Left renal pelvis (tissue), 4 donors: ENCODE measurements at places on chromosomes 4 and X. TPM values are rescaled to one million over a fixed set of nuclear protein-coding genes. Genes with fewer than 3 reads are reported as not detected.

ACTRT1 gene
- polyA plus RNA-seq, result not detected

DNA sequence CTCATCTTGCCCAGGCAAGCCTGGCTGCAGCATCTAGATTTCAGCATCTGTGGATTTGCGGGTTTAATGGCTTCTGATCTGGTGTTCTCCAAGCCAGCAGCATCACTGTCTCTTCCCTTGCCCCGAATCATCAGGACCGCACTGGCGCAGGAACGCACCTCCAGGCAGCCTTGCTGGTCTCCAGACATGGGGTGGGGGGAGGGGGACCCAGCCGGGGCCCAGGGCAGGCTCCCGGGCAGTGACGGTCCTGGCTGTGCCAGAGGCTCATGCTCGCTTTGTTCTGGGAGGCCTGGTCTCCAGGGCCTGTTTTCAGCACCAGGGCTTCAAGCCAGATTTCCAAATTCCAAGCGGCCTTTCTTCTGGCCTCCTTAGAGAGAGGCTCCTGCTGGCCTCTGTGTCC is 4.9 kb downstream of the CFAP99 start:
- DNase-seq, result no peak

- DNase-seq, result no peak
These were observed 81.8 kb upstream of the TRPC5 start for GRCh38 chrX:112164420-112164819.

DNA sequence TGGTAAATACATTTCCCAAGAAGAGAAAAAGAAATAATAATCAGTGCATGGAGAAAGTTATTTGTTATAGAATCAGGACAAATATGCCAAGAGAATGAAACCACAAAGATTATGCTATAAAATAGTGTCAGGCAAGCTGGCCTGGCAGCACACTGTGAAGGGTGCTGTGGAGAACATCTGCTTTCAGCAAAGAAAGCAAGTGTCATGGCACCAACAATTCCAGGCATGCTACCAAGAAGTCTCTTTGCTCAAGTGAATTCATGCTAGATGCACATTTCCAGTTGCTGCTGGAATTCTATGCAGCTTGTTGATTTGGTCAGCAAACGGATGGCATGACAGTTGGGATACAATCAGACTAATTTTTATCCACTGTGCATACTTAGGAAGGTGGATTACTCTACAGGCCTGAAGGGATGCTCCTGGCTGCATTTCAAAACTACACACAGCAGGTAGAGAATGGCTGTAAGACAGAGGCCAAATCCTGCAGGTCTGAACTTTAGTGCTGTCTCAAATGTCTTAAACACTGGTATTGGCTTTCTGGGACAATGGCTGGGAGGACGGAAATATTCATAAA is 154.6 kb upstream of the FAT1 start:
- DNase-seq, result no peak

USP17L24 gene
- polyA plus RNA-seq, result not detected

DNA sequence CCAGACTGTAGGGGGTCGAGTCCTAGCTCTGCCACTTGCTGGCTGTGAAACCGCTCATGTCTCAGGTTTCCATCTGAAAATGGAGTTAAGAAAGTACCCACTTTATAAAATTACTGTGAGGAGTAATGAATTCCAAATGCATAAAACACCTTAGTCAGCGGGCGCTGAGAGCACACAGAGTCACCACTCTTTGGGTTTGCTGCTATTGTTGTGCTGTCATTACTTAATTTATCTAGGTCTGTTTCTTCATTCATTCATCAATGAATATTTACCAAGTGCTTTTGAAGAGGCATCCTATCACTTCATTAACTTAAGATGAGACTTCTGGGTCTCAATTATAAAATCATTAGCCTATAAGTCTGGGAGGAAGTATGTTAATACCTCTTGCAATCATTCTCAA is 317.3 kb downstream of the FBXW7 start:
- no peak for DNase-seq

GRCh38 chr4:175125410-175126068 is 207.4 kb downstream of the ADAM29 start:
- no peak for DNase-seq

SGMS2 gene
- polyA plus RNA-seq, result 14.9 TPM

- DNase-seq, result no peak
These were observed 21.4 kb downstream of the PTPN13 start for GRCh38 chr4:86615501-86615900.

DNA sequence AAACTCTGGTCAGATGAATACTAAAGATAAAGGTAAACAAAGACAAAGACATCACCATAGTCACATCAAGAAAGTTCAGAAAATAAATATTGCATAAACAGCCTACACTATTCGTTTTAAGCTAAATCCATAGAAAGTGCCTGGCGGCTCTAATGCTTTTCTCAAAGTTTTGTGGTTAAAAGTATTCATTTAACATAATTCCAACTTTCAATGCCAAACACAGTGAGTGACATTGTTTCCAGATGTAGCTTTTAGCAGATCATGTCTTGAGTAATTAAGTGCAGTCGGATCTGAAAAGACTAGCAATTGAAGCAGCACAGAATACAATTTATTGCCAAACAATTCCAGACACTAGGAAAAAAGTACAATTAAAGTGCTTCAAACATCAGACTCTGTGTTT is 287.1 kb upstream of the ADGRL3 start:
- DNase-seq, result no peak

GRCh38 chr4:66475596-66475995 is 805.3 kb upstream of the EPHA5 start:
- DNase-seq, result no peak

GSX2 gene
- not detected for polyA plus RNA-seq

GRCh38 chrX:120749141-120749846 is 119.4 kb upstream of the C1GALT1C1 start:
- no peak for DNase-seq

FGFR3 gene
- polyA plus RNA-seq, result 136 TPM

DNA sequence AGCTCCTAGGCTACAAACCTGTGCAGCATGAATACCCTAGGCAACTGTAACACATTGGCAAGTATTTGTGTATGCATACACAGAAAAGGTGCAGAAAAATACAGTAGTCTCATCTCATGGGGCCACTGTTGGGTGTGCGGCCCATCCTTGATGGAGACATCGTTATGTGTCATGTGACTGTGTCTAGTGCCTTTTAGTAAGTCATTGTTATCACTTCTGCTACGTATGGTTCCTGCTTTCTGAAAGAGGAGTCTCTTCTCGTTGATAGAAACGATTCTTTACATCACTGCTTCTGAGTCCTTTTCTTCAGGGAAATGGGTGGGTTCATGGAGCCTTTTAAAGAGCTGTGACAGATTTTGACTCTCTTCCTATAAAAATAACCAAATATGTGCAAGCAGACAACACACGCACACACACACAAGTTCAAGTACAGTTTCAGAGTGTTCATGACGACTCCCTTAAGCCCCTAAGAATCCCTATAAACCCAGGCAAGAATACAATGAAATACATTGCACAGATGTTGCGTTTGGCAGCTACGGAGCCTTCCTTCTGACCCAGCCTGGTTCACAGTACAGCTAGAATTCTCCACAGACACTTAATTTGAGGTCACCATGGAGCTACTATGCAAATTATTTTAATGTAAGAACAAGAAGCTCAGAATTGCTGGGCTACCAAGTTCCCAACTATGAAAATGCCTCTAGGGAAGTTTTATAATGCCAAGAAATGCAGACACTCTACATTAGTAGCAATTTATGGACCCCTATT is 10.2 kb upstream of the STK32B start:
- DNase-seq, result no peak

ART3 gene
- 0.79 TPM for polyA plus RNA-seq

DNA sequence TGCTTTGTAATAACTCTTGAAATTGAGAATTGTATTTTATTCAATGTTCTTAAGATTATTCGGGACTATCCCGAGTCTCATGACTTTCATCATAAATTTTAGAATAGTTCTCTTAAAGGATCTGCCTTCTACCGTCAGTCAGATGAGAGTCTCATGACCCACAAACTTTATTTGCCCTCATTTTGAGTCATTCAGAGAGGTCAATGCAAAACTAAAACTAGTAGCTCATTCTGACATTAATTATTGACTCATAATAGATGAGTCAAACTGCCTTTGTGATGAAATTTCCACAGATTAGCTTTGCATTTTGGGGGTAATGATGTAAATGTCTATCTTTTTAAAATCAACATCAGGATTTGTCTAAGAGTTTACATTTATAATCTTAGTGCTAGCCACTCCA is 1527.3 kb downstream of the TECRL start:
- no peak for DNase-seq

MCF2 gene
- 1.7 TPM for polyA plus RNA-seq

GRCh38 chr4:751676-752075 is 46.0 kb downstream of the PCGF3 start:
- DNase-seq, result no peak

GRCh38 chr4:154132406-154132805 is 343.5 kb upstream of the SFRP2 start:
- DNase-seq, result no peak

ARX gene
- polyA plus RNA-seq, result not detected

DNA sequence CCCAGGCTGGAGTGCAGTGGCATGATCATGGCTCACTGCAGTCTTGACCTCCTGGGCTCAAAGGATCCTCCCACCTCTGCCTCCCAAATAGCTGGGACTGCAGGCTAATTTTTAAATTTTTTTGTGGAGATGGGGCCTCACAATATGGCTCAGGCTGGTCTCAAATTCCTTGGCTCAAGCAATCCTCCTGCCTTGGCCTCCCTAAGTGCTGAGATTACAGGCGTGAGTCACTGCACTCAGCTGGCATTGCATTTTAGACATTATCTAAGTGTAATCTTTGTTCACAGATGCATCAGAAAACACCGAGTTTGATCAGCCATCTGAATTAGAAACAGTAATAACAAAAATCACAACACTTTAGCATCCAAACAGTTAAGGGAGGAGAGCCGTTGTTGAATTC is 53.4 kb upstream of the CBR4 start:
- no peak for DNase-seq

IL1RAPL2 gene
- polyA plus RNA-seq, result 1.3 TPM

GRCh38 chr4:69060651-69061308 is 35.5 kb upstream of the UGT2B7 start:
- no peak for DNase-seq

- no peak for DNase-seq
These were observed 43.5 kb upstream of the SLC25A31 start for GRCh38 chr4:127686658-127687057.

MAMLD1 gene
- 7.1 TPM for polyA plus RNA-seq

- DNase-seq, result no peak
These were observed 41.0 kb upstream of the GATB start for GRCh38 chr4:151801547-151802516.

DNA sequence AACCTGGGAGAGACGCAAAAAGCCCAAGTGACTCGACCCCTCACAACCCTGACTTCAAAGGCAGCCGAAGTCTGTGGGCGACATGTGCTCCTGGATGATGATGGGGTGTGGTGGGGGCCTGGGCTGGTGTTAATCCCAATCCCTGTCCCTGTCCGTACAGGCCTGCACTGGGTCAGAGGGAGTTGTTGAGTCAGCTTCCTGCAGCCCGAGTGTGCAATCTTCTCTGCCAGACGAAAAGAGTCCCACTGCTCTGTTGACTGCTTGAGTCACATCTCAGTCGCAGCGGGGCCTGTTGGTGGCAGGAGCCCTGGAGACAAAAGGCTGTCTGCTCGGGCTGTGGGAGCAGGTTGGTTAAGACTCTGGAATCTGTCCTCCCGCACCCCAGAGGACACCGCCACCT is 10.3 kb downstream of the FAM3A start:
- no peak for DNase-seq

ADGRG2 gene
- 30.4 TPM for polyA plus RNA-seq

- no peak for DNase-seq
These were observed 13.1 kb upstream of the BANK1 start for GRCh38 chr4:101777431-101777830.

DNA sequence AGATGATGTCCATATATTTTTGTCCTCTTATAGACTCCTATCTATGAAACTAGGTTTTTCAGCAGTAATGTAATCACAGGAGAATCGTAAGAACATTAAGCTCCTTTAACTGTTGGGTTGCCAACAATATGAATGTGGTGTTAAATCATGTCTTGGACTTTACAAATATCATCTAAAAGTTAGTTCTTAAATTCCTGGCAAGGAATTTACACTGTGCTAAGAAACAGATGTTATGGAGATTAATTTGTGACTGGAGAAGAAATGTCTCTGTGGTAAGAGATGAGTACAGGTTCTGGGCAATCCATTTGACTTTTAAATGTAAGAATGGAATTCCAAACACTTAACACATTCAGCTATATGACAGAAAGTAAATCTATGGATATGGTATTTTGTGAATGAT is 34.6 kb downstream of the CNKSR2 start:
- DNase-seq, result no peak

GRCh38 chrX:20254712-20255299 is 11.9 kb downstream of the RPS6KA3 start:
- DNase-seq, result no peak

DNA sequence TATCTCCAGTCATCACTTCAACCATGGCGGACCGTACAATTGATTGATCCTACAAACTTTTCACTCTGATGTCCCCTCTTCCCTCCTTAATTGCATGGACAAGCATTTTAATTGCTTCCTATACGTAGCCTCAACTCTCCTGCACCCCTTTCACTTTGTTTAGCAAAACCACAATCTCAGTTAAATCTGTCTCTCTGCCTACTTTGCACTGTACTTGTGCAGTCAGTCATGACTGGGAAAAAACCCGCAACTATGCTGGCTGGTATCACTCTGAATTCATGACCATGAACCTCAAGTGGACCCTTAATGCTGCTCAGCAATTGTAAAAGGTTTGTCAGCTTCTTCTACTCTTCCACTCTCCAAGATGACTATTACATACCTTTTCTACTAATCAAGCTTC is 51.7 kb upstream of the AFF2 start:
- DNase-seq, result no peak

- DNase-seq, result no peak
These were observed 168.8 kb upstream of the FAM47A start for GRCh38 chrX:34300871-34301270.

- no peak for DNase-seq
These were observed 162.4 kb downstream of the ASB9 start for GRCh38 chrX:15107367-15107988.

DNA sequence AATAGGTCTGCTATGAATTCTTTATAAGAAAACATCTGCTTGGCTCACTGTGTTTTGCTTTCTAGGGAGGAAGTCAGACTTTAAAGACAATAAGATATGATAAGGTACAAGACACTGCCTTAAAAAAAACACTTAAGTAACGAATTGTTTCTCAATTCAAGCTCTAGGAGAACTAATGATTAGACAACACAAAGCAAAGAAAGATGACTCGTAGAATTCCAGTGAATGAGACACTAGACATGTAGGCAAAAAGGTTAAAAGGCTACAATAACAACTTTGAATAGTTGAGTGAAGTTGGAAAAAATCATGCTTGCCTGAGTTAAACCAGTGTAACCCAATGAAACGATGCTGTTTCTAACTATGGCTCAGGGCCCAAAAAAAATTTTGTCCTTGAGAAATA is 344.4 kb upstream of the ACTRT1 start:
- no peak for DNase-seq

SYN1 gene
- 8.7 TPM for polyA plus RNA-seq
